ENCODE measurements at places on chromosomes 12 and 14.

- H3K36me3 ChIP-seq = no peaks in the 10 kb centered on the region
- H3K27ac ChIP-seq = no peak overlapping the region
- no peak for DNase-seq
- no peak overlapping the region for H3K4me3 ChIP-seq
- peaks cover 9% of the 10 kb centered on the region for H3K4me1 ChIP-seq
Observed at GRCh38 chr12:38886064-38886463, 19.3 kb downstream of the CPNE8 start.

- H3K4me3 ChIP-seq = no peak overlapping the region
- no peak for DNase-seq
- H3K36me3 ChIP-seq = no peaks in the 10 kb centered on the region
Observed at GRCh38 chr12:106629797-106630659, 47.2 kb downstream of the RFX4 start.

DNA sequence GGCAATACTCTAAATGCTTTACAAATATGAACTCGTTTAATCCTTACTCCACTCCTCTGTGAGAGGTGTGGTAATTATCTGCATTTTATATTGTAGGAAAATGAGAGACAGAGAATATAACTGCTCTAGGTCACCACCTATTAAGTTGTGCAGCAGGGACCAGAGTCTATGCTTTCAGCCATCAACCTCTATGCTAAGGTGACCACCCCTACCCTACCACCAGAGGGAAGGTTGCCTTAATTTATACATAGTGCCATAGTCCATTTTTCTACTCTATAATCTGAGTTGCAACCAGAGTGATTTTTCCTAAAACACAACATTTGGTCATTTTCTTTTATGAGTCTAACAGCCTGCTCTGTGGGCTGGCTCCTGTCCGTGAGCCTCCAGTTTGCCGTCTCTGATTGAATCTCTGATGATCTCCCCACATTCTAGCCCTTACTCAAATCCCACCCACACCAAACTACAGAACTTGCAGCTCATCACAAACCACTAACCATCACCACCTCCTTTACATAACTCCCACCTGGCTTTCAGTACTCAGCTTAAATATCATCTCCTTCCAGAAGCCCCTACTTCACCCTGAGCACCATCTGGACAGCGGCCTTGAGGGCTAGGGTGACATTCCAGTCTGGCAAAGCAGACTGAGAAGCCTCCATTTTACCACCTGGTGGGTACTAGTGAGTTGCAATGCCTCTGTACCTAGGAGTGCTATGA, 126.6 kb downstream of the PPM1H start:
- no peaks in the 10 kb centered on the region for H3K36me3 ChIP-seq
- no peak overlapping the region for H3K27ac ChIP-seq
- DNase-seq = no peak
- no peaks in the 10 kb centered on the region for H3K4me1 ChIP-seq
- no peak overlapping the region for H3K4me3 ChIP-seq
- H3K27me3 ChIP-seq = no peaks in the 10 kb centered on the region

DNA sequence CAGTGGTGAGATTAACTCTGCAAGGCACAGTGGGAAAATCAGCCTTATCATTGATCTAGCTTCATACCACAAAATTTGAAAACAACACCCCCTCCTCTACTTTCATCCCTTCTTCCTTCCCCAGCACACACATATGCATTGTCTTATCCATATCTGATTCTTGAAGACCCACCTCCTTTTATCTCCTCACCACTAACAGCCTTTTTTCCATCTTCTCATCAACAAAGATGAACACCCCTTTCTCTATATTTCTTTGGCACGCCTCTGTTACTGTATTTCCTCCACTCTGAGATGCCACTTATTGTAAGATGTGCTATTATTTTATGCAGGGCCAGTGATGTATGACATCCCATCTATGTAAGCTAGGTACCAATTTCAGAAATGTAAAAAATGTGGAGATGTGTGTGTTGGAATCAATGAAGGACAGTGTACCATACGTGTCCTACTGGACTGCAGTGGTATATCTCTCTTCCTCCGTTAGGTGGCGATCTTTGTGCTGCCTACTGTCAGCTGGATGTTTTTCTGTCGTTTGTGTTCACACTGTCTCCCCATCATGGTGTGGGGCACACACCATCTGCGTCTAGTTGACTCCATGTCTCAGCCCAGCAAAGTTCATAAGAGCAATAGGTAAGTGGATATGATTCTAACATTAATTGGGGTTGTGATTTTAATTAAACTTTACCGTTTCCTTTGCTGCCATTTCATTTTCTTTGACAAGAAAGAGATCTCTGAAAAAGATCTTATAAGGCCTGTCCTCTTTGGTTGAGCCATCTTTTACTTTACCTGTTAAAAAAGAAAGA, 24.0 kb downstream of the CCDC38 start:
- no peaks in the 10 kb centered on the region for H3K36me3 ChIP-seq
- no peak overlapping the region for H3K4me3 ChIP-seq
- H3K4me1 ChIP-seq = no peaks in the 10 kb centered on the region

DNA sequence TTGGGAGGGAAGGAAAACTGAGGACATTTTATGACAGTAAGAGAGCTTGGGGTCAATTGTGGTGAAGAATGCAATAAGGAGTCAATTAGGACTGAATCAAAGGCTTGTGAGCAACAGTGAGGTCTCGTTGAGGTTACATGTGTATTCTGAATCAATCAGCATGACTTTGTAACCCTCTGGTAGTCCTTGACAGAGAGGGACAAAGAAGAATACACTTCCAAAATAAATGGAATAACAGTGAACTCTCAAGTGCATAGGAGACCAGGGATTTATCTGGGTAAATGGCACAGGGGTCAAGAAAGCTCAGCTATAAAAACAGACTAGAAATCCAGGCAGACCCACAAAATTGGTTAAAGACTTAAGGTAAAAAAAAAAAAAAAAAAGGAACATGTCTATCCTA, 85.1 kb upstream of the NAV3 start:
- no peaks in the 10 kb centered on the region for H3K4me1 ChIP-seq
- no peak for DNase-seq
- no peak overlapping the region for H3K27ac ChIP-seq
- no peaks in the 10 kb centered on the region for H3K36me3 ChIP-seq
- no peaks in the 10 kb centered on the region for H3K27me3 ChIP-seq

Data from heart right ventricle (tissue), 16 donors.